Left kidney (tissue), 8 donors: ENCODE measurements at places on chromosomes 7 and 10.
A peak's percentile ranks its signal among the peaks of the same experiment; 100 is the strongest.

- peak; percentile 71 for DNase-seq
Measured at GRCh38 chr10:122911889-122912484, 1.6 kb downstream of the FAM24A start.

DNA sequence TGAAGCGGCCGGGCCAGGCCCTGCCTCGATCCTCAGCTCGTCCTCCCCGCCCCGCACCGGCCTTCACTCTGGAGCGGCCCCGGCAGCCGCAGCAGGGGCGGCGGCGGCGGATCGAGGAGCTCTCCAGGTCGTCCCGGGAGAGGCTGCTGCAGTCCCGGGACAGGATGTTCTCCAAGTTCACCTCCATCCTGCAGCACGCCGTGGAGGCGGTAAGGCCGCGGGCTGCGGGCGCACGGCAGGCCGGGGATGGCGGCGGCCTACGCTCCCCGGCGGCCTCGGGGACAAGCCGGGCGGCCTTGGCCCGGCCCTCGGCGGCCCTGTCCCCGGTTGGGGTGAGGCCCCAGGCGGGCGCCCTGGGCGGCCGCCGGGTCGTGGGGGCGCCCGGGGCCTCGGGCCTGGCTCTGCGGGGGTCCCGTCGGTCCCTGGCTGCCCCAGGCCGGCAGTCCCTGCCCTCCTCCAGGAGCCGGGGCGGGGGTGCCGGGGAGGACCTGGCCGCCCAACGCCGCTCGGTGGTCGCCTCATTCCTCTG lies 399 bp downstream of the FHIP2A start:
- peak; percentile 39 for DNase-seq

- DNase-seq: no peak
Measured at GRCh38 chr10:22244001-22244400, 26.2 kb upstream of the EBLN1 start.

- no peak for DNase-seq
Measured at GRCh38 chr7:118606602-118607001, 382.1 kb downstream of the ANKRD7 start.

- DNase-seq: no peak
Measured at GRCh38 chr10:44242826-44243225, 142.1 kb downstream of the CXCL12 start.

- peak; percentile 60 for DNase-seq
Measured at GRCh38 chr7:91263384-91264045, 718 bp upstream of the FZD1 start.

DNA sequence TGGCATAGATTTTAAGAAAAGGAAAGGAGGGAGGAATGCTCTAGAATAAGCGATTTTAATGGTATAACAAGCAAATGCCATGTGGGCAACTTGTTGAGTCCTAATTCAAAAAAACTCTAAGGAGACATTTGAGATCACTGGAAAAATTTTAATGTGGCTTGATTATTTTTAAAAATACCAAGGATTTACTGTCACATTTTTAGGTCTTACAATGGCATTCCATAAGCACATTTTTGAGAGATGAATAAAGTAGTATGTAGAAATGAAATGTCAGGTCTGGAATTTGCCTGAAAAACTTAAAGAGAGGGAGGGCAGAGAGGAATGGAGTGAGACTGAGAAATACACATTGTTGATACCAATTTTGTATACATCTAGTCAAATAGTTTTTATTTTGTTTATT lies 20.3 kb downstream of the NCAPG2 start:
- DNase-seq: no peak

DNA sequence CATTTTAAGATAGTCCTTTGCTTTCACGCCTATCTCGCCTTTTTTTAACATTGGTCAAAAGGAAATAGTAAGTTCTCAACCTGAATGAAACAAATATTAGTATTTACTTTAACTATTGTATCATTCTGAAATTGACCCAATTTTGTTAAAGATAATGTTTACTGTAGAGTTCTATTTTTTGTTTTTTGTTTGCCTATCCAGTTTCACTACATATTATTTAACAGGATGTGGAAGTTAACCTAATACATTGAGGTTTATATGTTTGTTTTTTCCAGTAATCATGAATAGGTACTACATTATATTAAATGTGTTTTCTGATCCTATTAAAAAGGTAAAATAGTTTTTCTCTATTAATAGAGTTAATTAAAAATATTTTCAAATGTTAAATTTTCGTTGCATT lies 26.5 kb downstream of the ACSM6 start:
- no peak for DNase-seq

GRCh38 chr7:143499246-143499645 lies 21.6 kb downstream of the TAS2R41 start:
- DNase-seq: no peak

DNA sequence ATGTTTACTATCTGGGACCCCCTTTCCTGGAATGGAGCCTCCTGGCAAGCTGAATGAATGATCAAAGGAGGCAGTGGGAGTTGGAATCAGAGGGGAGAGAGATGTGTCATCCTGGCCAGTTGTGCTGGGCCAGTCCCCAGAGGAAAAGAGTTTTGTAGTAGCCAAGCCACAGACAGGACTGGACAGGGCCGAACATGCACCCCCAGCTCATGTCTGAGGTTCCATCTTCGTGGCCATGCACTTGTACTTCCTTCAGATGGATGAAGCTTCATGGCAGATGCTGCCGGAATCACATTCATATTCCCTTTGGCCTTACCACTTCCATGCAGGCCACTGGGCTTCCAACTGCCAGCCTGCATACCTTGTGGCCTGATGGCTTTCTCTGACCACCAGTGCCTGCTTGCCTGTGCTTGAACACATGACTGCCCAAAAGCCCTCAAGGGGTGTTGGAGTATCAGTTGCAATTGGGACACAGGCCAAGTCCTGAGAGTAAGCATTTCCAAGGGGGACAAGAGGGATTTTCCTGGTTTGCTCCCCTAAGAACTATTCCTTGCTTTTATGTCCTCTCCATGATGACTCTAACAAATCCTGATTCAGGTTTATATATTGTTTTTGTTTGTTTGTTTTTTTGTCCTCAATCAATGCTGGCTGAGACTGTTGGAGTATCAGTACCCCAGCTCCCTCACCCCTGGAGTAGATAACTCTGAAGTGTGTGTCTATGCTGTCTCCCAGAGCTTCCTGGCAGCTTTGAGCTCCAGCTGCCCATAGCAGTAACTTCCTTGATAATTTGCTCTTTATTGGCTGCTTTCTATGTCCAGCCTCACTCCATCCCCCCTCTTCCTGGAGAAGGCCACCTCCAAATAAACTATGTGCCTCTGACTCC lies 63.6 kb downstream of the TMEM130 start:
- no peak for DNase-seq

GRCh38 chr7:38398725-38399321 lies 125.4 kb upstream of the TARP start:
- DNase-seq: peak; percentile 31

DNA sequence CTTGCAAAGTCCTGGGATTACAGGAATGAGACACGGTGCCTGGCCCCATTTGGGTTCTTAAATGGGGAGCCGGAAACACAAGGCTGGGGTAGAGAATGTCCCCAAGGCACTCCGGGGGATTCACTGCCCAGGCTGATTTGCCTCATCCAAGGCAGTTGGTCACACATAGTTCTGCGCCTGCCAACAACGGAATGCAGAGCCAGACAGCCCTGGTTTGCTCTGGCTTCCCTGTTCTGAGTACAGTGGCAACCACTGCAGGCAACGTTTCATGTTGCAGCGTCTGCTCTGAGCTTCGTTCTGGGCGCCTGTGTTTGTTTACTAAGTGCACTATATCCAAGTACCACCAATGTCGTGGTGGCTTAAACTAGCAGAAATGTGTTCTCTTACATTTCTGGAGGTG lies 61.7 kb upstream of the C1QL3 start:
- DNase-seq: no peak

- DNase-seq: no peak
Measured at GRCh38 chr7:102393467-102393866, 2.7 kb upstream of the PRKRIP1 start.

GRCh38 chr7:84337429-84337828 lies 142.8 kb upstream of the SEMA3A start:
- no peak for DNase-seq

DNA sequence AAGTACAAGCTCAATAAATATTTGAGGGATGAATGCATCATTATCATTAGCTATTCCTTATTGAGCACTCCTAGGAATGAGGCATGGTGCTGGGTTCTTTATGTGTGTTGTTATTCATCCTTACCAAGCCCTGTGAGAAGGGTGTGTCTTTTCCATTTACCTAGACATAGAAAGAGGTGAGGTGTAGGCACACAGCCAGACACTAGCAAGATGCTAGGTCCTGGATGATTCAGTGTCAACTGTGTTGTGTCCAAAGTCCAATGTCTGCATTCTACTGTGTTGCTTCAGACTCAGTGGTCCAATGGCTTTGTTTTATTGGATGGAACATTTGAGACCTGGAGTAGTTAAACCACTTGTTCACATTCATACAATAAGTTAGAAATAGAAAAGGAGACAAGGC lies 605.5 kb downstream of the LRMDA start:
- DNase-seq: no peak

DNA sequence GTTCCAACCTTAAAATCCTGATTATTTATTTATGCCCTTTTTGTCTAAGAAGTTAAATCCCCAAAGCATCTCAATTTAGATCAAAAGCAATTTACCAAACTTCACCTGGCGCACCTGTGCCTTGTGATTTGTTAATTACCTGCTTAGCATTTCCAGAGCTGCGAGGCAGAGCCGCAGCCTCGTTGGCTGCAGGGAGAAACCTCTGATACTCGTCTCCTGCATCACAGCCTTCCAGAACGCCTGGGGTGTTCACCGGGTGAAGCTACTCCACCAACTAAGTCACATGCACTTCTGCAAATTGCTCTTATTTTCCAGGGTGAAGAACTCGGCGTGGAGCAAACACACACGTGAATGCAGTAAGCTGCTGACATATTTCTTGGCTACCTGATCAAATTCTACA lies 198.1 kb upstream of the RNF32 start:
- DNase-seq: no peak

DNA sequence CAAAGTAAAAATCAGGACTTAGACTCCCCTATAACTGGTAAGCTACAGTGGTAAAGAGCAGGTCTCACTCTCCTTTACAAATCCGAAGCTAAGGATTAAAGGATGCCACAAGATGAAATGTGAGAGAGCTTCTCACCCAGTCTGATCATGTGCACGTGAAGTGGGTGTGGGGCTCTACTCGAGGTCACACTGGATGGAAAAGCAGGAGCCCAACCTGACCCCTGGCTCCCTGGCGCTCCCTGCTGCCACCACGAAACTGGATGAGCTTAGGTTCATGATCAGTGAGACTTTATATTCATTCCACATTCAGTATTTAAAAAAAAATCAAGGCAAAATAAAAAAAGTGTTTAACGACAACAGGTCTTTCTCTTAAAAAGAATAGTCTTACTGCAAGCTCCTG lies 21.7 kb upstream of the FOXI2 start:
- no peak for DNase-seq

- DNase-seq: no peak
Measured at GRCh38 chr7:130940326-130940725, 206.3 kb upstream of the KLF14 start.

GRCh38 chr7:121275204-121275603 lies 53.6 kb upstream of the WNT16 start:
- no peak for DNase-seq

GRCh38 chr10:123655751-123656150 lies 10.4 kb upstream of the GPR26 start:
- no peak for DNase-seq

DNA sequence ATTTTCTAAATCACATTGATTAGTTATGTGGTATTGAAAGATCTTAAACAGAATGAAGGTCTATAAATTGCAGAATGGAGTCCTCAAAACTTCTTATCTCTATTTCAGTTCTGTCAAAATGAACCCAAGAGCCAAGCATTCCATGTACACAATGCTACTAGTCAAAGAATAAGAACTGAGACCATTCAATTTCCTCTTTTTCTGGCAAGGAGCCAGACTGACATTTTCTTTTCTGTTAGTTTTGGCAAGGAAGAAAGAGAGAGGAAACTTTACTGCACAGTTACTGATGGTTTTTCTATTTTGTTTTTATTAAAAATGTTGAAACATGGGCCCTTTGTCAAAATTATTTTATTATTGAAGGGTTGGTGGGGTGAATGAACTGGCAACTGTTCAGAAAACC lies 181.8 kb upstream of the FERD3L start:
- peak; percentile 69 for DNase-seq

GRCh38 chr7:127997226-127997922 lies 33.9 kb downstream of the LRRC4 start:
- no peak for DNase-seq

DNA sequence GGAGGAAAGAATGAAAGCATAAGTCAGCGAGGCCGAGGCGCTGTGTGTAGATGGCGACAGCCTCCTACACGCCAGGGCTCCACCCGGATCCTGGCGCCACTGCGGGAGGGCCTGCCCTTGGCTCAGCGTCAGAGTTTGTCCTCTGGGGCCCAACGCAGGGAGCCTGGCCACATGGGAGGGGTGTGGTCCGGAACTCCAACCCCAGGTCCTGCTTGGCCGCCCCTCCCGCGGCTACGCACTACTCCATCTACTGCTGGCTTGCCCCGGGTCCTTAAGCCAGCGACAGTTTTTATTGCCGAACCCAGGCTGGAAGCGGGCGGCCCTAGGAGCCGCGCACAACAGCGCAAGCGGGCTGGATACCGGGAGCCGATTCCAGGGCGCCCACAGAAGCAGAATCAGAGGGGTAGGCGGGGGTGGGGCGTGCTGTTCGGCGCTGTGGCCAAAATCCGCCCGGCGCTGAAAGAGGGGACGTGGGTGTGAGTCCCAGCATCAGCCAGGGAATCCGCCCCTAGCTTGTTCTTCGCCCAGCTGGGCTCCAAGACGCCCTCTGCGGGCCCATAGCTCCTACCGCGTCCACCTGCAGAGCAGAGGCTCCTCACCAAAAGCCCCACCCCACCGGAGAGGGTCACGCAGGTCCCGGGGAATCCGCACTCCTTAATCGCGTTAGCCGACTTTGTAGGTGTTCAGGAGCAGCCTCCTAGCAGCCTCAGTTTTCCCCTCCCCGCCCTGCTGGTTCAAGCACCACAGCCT lies 4.5 kb downstream of the KAZALD1 start:
- peak; percentile 32 for DNase-seq

- no peak for DNase-seq
Measured at GRCh38 chr7:30681815-30682211, 443 bp downstream of the CRHR2 start.

DNA sequence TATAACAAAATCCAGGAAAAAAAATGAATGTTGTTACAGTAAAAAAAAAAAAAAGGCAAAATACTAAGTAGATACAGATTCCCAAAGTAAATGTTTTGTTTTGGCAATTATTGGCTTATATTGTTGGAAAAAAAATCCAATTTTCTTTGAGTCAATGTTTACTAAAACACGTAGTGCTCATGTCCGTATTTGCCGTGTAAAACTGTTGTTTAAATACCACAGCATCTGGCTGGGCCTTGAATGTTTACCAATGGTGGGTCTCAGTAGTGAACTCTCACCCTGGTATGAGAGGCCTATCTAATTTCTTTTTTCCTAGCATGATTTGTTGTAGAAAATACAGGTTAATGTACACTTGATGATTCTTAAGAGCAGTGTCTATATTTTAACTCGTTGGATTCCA lies 41.4 kb upstream of the SLC26A5 start:
- no peak for DNase-seq
